ENCODE measurements at places on chromosomes 3 and 15.

DNA sequence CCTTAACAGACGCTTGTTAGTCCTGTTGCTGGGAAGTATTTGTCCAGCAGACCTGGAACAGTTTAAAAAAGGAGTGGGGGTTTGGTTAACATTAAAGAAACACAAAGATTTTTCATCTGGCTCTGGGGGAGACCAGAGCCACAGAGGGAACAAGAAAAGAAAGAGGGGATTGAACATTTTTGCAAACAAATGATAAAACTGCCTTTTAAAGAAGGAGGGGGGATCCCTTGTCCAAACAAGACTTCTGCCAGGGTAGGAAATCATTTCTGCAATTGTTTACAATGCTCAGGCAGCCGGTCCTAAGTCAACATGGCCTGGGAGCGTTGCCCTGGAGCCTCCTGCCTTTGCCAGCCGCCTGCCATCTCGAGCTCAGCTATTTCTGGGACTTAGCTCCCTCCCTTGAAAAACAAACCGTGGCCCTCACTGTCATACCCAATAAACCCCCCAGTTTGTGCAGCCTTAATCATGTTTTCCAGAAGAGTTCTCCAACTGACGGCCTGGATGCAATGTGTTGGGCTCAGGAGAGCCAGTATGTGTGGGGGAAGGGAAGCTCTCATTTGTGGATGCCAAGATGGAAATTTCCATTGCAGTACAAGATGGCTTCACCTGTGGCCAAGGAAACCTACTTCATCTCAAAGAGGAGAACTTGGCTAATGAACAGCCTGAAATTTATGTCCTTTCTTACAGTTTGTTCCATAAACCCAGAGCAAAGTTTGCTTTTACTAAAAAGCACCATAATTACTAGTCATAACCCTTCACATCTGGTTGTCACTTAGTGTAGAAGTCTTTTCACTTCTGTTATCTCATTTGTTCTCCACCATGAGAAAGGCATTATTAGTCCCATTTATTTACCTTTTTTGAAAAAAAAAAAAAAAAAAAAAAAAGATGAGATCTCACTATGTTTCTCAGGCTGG lies 75.9 kb upstream of the RNU6-1 start:
- DNase-seq, result no peak

- no peak for DNase-seq
Observed at GRCh38 chr3:5151586-5151985, 29.5 kb downstream of the ARL8B start.

DNA sequence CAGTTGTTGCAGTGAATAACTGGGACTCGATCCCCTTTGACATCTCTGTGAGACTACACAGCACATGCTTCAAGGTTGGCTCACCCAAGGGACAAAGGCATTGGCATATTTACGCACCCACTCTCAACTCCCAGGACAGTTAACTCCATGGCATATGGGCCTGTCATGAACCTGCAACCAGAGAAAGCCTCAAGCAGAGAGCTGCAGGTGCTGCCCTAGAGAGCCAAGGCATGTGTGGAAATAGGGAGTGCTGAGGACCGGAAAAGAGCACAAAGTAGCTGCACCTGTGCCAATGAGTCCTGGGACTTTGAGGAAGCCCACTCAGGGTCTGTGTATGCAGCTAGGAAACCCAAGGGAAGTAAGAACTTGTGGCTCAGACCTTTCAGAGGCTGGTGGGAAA lies 32.9 kb upstream of the SLC24A5 start:
- no peak for DNase-seq

GRCh38 chr3:54169524-54169923 lies 47.2 kb downstream of the CACNA2D3 start:
- DNase-seq, result no peak

Measured in activated CD4-positive, alpha-beta T cell treated with anti-CD3 and anti-CD28 coated beads, Interleukin-10, Interleukin-2, amounts not matched to agents 100 ng/mL and 50 ng/mL, durations not matched to agents 16 hours and 8 hours (primary cell).